Dermis microvascular lymphatic vessel endothelial cell (primary cell): ENCODE measurements at places on chromosomes 6 and 20.

DNA sequence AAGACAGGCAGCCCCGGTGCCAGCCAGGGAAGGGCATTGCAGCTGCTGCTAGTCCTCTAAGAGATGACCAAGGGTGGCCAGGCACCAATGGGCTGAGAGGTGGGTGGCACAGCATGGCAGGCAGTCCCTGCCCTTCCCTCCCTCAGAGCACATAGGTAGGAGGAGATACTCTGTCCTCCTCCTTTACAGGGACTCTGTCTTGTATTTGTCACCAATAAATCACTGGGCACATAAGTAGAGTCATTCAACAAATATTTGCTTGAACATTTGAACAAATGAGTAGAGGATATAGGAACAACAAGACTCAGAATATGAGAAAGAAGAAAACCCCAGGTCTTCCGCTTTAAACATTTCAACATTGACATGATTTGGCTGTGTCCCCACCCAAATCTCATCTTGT, 69.4 kb upstream of the CLDN20 start:
- DNase-seq: no peak

GRCh38 chr20:47897461-47897860, 112.2 kb upstream of the SULF2 start:
- no peak for DNase-seq

DNA sequence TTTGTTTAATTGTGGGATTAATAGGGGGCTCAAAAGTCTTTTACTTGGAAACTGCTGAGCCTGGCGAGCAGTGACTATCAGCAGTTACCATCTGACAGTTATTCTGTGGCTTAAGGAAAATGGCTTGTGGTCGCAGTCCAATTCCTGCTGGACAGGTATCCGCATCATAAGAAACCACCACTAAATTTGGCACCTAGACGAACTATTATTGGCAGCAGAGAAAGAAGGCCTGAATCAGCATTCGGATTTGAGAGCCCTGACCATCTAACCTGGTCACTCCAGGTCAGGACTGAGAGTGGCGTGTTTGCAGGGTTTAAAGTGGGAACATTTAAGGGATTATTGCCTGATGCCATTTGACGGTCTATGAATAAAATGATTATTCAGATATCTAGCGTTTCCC, 146.4 kb downstream of the RPS12 start:
- DNase-seq: no peak

DNA sequence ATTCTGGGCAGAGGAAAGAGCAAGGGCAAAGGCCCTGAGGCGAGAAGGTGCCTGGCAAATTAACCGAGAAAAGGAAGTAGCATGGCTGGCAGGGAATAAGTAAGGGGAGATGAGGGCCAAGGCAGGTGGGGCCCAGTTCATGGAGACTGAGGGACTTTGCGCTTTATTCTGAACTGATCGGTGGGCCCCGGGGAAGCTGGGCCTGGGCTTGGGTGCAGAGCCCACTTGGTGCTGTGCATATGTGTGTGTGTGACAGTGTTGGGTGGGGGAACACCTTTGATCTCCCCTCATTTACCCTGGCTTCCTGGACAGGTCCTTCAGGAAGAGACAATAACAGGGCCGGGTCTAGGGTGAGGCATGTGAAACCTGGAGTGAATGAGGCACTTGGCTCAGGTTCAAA, 2.9 kb upstream of the MDFI start:
- no peak for DNase-seq

DNA sequence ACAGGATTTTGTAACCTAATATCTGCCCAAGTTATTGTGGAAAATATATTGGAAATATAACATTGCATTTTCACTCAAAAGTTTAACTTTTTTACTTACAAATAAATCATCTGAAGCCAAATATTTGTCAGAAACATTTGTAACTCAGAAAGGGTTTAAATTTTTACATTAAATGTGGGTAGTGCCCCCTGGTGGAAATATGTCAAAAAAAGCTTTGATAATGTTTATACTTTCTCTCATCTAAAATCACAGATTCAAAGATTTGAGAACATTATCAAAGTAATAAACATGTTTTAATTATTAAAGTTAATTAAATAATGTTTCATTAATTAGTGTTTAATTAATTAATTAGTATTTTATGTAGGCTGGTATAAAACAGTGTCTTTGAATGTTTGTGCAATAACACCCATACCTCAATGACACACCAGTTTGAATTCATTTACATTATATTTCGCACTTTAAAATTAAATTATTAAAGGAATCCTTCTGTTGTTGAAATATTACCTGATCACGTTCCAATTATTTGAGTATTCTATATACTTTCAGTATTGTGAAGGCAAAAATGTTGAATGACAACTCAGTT, 320.1 kb upstream of the FKBP1C start:
- DNase-seq: no peak

- no peak for DNase-seq
Observed at GRCh38 chr20:19274412-19275015, 62.1 kb downstream of the SLC24A3 start.

- no peak for DNase-seq
Observed at GRCh38 chr6:122726649-122727048, 52.9 kb upstream of the FABP7 start.

GRCh38 chr20:5198651-5198924, 71.8 kb downstream of the CDS2 start:
- DNase-seq: no peak
